ENCODE measurements at places on chromosomes 6 and 20. TPM values are rescaled to one million over a fixed set of nuclear protein-coding genes. Genes with fewer than 3 reads are reported as not detected.

The MCHR2 gene
- not detected for total RNA-seq

The ZKSCAN4 gene
- total RNA-seq = 4.8 TPM

DNA sequence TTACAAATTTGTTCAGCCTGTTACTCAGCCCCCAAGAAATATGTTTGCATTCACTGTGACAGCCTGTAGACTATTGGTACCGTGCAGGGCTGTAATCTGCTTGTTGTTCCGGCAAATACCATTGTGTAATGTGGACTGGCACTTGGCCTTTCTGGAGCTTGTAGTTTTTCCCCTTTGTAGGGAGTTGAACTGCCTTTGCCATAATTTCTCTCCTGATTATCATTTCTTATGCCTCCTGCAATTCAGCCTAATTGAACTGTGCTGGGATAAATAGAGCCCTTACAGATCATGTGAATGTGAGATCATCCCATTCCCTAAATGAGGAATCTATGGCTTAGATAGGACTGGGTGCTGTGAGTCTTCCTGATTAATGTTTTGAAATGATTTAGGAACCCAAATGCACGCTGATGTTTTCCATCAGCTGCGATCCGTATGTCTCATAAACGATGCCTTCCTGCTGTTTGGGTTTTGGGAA lies 185.1 kb downstream of the JARID2 start:
- H3K27me3 ChIP-seq = no peaks in the 10 kb centered on the region
- DNase-seq = no peak
- H3K4me1 ChIP-seq = peaks cover 52% of the 10 kb centered on the region
- no peaks in the 10 kb centered on the region for H3K36me3 ChIP-seq
- no peak overlapping the region for H3K4me3 ChIP-seq
- no peak overlapping the region for H3K27ac ChIP-seq

GRCh38 chr6:139982652-139983295 lies 608.3 kb upstream of the CITED2 start:
- H3K27ac ChIP-seq = peak overlapping the region; percentile 91
- peaks cover 77% of the 10 kb centered on the region for H3K4me1 ChIP-seq
- no peaks in the 10 kb centered on the region for H3K27me3 ChIP-seq
- H3K36me3 ChIP-seq = no peaks in the 10 kb centered on the region
- no peak for DNase-seq
- H3K4me3 ChIP-seq = peak overlapping the region; percentile 7

- no peak overlapping the region for H3K4me3 ChIP-seq
- no peaks in the 10 kb centered on the region for H3K36me3 ChIP-seq
- no peak for DNase-seq
- no peak overlapping the region for H3K27ac ChIP-seq
- no peaks in the 10 kb centered on the region for H3K27me3 ChIP-seq
Measured at GRCh38 chr6:16103722-16104121, 25.2 kb upstream of the MYLIP start.

DNA sequence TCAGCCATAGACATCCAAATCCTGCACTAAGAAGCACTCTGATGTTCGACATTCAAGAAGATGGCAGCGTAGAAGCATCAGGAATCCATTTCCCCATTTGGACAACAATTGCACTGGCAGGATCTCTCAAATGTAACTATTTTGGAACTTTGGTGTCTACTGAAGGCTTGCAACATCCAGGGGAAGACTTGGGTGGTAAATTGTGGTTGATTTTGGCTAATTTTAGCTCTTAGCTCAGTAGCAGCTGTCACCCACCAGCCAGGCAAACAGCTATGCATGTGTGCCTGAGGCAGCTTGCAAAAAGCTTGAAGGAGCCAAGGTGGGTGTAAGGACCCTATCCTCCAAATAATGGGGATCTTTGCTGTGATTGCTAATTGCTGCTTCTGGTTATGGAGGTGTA lies 35.1 kb upstream of the PPP1R3G start:
- peaks cover 24% of the 10 kb centered on the region for H3K4me1 ChIP-seq
- H3K27me3 ChIP-seq = no peaks in the 10 kb centered on the region
- H3K36me3 ChIP-seq = peaks cover 18% of the 10 kb centered on the region
- no peak for DNase-seq

DNA sequence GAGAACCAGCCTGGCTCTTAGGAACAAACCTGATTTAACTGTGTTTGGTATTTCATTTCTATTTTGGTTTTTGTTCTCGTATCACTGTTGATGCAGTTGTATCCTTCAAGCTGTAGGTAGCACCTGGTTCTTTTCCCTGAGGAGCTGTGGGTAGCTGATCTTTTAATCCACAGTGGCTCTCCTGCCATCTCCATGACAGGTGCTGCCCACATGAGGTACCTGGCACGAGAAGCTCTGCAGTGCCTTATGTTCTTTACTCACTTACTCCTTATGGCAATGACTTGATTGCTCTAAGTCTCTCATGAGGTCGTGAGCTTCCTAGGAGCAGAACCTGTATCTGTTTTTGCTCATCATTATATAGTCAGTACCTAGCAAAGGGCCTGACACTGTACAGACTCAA lies 74.3 kb upstream of the EMILIN3 start:
- peaks cover 44% of the 10 kb centered on the region for H3K36me3 ChIP-seq
- no peaks in the 10 kb centered on the region for H3K27me3 ChIP-seq
- no peaks in the 10 kb centered on the region for H3K4me1 ChIP-seq
- no peak overlapping the region for H3K27ac ChIP-seq
- H3K4me3 ChIP-seq = no peak overlapping the region

Measured in chondrocyte (in vitro differentiated cells).